DMS153 (cell line): ENCODE measurements at places on chromosomes 16 and 17.

GRCh38 chr17:78573955-78574354, 3.2 kb downstream of the DNAH17 start:
- DNase-seq: peak; percentile 35

GRCh38 chr17:35051183-35051578, 12.3 kb downstream of the RFFL start:
- peak; percentile 29 for DNase-seq

DNA sequence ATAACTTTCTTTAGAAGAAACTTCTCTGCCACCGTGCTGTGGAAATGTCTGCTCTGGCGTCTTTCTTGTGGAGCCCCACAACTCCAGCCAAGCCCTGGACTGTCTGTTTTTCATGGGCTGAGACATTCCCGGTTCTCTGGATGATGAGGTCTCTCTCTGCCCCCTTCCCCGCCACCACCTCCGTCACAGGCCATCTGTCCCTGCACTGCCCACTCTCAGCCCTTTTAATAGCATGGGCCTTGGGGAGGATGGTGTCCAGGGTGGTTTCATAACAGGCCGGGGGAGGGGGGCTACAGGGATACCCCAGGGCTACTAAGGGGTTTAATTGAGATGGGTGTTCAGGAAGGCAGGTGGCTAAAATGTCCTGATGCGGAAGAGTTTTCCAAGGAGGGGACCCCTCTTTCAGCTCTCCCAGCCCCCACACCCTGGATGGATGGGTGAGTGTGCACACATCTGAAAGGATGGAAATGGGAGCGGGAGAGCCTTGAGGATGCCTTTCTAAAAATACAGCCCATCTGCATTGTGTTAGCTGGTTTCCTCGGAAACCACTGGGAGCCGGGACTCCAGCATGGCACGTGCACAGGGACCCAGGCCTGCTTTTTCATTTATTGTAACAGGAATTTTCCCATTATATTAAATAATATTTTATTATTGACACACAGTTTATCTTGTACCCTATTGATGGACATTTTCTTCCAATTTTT, 14.6 kb upstream of the NDRG4 start:
- no peak for DNase-seq

DNA sequence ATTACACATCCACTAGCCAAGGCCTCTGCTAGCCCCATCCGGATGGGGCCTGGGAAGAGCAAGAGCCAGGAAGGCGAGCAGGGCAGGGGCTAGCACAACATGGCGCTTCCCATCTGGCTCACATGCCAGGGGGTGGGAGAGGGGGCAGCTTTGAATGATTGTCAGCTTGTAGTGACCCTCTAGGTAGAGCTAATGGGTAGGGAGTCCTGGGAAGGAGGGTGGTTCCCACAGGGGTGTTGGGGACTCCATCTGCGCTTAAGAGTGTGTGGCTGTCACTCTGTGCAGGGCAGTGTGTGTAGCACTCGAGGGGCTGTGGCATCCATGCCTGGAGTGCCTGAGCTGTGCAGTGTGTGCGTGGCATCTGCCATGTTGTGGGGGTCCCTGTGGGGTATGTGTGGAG, 24.5 kb downstream of the ARHGAP23 start:
- DNase-seq: no peak

GRCh38 chr16:66409156-66409555, 17.9 kb upstream of the BEAN1 start:
- DNase-seq: no peak

GRCh38 chr16:13517841-13518240, 402.1 kb upstream of the ERCC4 start:
- DNase-seq: no peak

DNA sequence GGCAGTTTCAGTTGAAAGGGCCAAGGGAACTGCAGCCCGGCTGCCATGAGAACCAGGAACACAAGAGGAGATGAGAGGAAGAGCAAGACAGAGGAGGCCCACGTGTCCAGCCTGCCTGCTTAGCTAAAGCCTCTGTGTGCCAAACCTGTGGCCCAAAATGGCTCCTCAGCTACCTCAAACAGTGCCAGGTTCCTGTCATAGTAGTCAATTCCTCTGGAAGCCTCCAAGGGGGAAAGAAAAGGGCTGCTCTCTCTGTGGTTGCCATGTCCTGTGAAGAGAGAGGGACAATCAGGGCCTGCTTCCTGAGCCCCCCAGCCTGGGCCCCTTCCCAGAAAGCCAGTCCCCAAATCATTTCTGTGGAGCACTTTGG, 5.2 kb downstream of the SLC12A4 start:
- no peak for DNase-seq

- DNase-seq: no peak
Observed at GRCh38 chr17:57601143-57601735, 143.9 kb downstream of the CCDC182 start.

DNA sequence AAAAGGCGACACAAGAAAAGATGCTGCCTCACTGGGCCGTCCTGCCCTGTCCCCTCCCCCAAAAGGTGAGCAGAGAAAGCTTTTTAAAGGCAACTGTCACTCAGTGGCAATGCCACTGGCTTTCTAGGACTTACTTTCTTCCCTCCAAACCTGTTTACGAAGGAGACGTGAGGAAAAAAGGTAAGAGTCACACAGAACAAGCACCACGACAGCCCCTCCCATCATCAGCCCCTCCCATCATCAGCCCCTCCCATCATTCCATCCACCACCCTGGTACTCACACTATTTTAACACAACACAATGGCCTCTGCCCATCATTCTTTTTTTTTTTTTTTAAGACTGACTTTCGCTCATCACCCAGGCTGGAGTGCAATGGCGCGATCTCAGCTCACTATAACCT, 77.1 kb downstream of the NXN start:
- DNase-seq: no peak

- DNase-seq: no peak
Observed at GRCh38 chr17:19549746-19550623, 16.3 kb downstream of the SLC47A1 start.

- DNase-seq: no peak
Observed at GRCh38 chr17:4161192-4161966, 18.4 kb downstream of the CYB5D2 start.

GRCh38 chr16:50304467-50305440, 38.4 kb downstream of the ADCY7 start:
- no peak for DNase-seq

GRCh38 chr17:9072696-9073339, 51.5 kb downstream of the NTN1 start:
- no peak for DNase-seq

GRCh38 chr17:17151055-17151454, 55.1 kb downstream of the PLD6 start:
- no peak for DNase-seq

- peak; percentile 42 for DNase-seq
Observed at GRCh38 chr16:24609740-24610415, 70.5 kb downstream of the RBBP6 start.

- no peak for DNase-seq
Observed at GRCh38 chr16:79001156-79001967, 599.2 kb downstream of the MAF start.

GRCh38 chr17:27603421-27603770, 27.6 kb upstream of the LGALS9 start:
- DNase-seq: no peak

- no peak for DNase-seq
Observed at GRCh38 chr17:57475796-57476195, 219.5 kb downstream of the MSI2 start.

DNA sequence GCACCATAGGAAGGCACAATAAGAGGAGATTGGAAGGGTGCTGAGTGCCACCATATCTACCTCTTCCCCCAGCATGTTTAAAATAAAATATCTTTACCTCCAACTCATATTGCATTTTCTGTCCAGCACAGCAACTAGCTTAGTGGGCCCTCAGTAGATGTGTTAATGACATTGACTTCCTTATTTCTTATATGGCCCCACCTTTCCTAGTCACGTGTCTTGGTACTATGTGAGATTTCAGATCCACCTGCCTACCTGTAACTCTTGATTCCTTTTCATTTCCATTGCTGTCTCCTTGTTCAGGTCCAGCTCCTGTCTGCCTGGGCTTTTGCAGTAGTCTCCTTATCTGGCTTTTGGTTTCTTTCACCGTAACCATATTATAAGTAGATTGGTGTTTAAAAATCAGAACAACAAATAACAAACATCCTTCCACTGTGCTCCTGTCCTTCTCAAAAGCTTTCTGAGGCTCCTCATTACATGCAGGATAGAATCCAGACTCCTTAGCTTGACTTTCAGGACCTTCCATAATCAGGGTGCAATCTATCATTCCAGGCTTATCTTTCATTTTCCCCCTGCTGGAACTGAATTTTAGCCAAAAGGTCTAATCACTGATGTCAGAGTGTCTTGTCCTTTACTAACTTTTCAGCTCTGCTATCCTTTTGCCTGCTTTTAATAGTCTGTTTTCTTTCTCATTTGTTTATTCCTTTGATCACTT, 71.3 kb downstream of the FTO start:
- DNase-seq: no peak

GRCh38 chr16:80097098-80097497, 443.7 kb upstream of the DYNLRB2 start:
- no peak for DNase-seq

DNA sequence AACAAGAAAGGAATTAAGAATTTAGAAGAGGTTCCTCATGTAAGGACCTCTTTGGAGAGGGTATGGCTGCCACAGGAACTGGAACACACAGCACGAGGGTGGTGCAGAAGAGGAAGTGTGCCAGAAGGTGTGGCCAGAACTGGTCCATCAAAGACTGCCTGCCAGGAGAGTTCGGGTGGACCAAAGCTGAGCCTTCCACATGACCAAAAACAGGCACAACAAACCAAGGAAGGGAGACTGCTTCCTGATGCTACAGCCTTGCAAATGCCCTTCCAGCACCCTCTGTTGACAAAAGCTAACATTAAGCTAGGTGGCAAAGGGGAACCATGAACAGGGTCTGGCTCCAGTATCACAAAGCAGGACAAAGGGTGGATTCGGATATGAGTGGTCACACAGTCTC, 125.8 kb upstream of the TMEM97 start:
- no peak for DNase-seq

- DNase-seq: peak; percentile 57
Observed at GRCh38 chr17:66200685-66201092, 8.8 kb upstream of the CEP112 start.

DNA sequence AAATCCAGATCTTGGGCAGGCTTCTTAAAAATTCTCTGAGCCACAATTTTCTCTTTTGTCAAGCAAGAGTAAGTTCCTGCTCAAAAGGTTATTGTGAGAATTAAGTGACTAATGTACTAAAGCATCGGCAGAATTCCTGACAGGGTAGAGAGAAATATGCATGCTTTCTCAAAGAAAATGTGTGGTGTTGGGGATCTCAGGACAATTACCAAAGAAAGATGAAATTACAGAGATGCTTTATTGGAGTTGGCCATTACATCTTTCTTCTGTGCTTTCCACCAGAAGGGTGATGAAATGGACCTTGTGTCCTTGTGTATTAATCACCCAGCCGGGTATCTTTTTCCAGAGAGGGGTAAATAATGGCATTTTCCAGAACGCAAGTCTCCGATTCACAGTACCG, 1.7 kb upstream of the USP43 start:
- DNase-seq: no peak

DNA sequence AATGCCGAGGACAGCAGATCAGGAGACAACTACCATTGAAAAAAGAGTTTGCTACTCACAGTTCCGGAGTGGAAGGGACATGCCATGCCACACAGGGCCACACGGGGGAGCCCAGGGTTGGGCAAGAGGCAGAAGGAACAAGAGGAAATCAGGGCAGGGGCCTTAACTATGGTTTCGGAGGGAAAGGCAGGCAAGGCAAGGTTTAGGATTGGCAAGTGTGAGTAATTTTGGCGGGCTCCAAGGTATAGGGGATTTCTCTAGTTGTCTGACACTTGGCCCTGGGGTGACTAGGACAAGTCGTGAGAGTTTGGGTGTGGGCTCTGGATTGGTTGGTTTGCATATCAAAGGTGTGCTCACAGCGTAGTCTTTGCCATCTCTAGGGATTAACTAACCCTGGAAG, 27.0 kb upstream of the NTN1 start:
- DNase-seq: no peak

- no peak for DNase-seq
Observed at GRCh38 chr17:47694581-47695428, 844 bp downstream of the TBKBP1 start.

GRCh38 chr17:48344251-48344650, 85.8 kb downstream of the SKAP1 start:
- DNase-seq: no peak

GRCh38 chr17:63679214-63679613, 20.7 kb downstream of the LIMD2 start:
- DNase-seq: no peak

- no peak for DNase-seq
Observed at GRCh38 chr17:5665164-5665563, 80.9 kb upstream of the NLRP1 start.

DNA sequence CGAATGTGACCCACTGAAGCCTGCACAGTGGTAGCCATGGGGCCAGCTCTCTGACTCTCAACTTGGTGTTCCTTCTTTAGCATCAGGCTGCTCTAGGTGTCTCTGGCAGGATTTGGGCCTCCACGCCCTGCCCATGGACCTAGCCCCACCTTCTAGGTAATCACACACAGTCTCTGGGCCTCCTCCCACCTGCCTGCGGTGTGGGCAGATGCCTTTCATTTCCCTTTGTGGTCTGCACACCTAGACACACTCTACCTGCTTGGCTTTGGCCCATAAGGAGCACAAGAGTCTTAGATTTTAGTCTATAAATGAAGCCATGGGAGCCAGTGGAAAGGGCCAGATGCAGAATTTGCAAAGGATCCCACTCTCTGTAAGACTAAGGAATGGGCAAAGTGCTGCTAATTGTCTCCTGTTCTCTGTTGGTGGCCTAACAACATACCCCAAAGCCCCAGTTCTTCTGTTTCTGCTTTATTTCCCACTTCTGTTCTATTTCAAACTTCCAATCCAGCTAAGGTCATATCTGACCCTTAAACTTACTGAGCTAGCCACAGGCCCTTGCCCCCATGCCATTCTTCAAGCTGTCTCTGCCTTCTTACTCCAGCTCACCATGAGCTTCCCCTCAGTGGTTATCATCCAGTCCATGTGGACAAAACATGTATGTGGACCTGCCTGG, 7.2 kb upstream of the MFSD6L start:
- DNase-seq: no peak

GRCh38 chr17:32483451-32484019, 3.3 kb upstream of the CDK5R1 start:
- peak; percentile 8 for DNase-seq

DNA sequence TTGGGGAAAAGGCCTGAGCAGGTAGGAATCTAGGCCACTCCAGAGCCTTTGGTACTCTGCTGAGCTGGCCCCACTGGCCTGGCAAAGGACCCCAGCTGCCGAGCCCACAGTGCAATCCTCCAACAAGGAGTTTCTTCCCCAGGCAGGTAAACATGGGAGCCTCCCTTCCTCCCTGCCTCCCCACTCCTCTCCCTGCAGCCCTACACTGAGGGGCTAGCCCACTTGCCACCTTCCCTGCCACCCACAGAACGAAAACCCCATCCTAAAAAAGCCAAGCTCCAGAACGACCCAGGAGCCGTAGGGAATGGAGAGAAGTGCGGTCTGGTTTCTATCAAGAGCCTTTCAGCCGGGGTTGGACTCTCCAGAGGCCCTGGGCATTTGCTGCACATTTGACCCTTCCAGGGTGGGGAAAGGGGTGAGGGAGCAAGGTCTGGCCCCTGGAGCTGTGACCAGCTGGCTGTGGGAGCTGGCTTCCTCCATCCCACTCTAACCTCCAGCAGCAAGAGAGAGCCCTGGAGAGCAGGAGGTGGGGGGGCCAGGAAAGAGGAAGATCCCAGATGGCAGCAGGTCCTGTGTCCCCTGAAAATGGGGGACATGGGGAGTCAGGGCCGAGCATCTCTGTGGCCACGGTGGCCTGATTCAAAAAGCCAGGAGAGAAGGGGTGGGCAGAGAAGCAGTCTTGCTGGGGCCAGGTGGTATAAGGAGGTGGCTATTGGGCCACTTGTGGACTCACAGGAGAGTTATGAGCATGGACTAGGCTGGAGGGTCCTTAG, 1.3 kb downstream of the HID1 start:
- no peak for DNase-seq
